ENCODE measurements at places on chromosomes 13 and 19.
A peak's percentile ranks its signal among the peaks of the same experiment; 100 is the strongest.

DNA sequence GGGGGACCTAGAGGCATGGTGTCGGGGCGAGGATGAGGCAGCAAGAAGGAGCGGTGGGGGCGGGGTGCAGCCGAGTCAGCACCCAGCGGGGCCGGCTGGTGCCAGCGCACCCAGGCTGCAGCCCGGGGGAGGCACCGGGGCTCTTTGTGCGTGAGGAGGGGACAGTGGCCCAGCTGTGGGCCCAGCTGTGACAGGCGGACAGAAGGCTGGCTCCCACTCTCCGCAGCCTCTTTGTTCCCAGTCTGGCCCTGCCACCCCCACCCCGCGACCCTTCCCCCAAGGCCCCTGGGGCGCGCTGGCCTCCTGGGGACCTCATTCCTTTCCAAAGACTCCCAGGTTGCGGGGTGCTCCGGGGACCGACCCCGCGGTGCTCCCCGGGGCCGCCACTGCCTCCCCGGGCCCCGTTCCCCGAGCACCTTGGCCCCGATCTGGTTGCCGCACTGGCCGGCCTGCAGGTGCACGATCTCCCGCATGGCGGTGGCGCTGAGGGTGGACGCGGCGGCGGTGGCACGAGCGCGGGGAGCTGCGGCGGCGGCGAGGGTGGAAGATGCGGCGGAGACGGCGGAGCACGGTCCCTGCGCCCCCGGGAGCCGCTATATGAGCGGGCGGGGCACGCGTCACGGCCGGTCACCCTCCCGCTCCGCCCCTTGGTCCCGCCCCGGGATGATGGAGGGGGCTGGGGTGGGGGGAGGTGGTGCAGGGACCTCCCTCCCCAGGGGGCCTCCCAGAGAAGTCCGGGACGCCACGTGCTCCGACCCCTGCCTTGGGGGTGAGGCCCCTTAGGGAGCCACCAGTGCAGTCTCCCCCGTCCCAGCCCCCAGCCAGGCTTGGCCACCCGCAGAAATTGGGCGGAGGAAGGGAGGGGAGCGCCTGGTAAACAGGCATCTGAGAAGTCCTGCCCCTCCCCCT lies at the start of gene TUBB4A:
Gene TUBB4A (minus strand): TSS at position 570 of the 909 bp plus-strand sequence. CDS start 97 bp downstream, at position 473.
- peaks cover 14% of the 10 kb centered on the region for H3K4me1 ChIP-seq
- no peaks in the 10 kb centered on the region for H3K36me3 ChIP-seq
- DNase-seq, result no peak
- peak within 1 kb of the TSS; percentile 9 for H3K4me3 ChIP-seq
- no peak within 1 kb of the TSS for H3K27ac ChIP-seq

GRCh38 chr19:39512988-39513387 lies 2.0 kb upstream of the SELENOV start:
- H3K27me3 ChIP-seq, result peaks cover 30% of the 10 kb centered on the region
- no peaks in the 10 kb centered on the region for H3K36me3 ChIP-seq
- no peak overlapping the region for H3K4me3 ChIP-seq
- H3K27ac ChIP-seq, result no peak overlapping the region
- no peak for DNase-seq

DNA sequence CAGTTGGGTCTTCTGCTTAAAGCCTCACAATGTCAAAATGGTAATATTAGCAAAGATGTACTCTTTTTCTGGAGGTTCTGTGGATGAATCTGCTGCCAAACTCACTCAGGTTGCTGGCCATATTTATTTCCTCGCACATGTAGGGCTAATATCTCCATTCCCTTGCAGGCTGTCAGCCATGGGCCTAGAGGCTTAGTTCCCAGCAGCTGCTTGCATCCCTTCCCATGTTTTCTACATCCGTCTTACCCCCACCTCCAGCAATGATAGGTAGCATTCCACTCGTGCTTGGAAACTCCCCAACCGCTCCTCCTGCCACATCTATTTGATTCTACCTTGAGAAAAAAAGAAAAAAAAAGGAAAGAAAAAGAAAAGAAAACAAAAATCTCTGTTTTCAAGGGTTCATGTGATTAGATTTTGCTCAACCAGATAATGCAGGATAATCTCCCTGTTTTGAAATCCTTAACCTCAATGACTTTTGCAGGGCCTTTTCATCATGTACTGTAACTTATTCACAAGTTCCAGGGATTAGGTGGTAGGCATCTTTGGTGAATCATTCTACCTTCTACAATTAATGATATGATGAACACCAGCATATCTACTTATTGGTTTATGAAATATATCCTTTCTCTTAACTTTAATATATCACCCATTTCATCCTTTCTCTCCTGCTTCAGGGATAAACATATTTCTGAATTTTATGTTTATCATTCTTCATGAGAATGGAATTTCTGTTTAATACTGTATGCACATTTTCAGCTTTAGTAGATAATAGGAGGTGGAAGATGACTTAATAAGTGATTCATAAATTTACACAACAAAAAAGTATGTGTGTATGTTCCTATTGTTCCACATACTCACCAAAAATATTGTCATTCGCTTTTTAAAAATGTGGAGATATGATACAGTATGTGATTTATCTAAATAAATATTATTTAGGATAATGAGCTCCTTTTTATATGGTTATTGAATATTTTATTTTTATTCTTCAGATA lies 931.9 kb downstream of the SLITRK5 start:
- no peaks in the 10 kb centered on the region for H3K36me3 ChIP-seq
- no peaks in the 10 kb centered on the region for H3K27me3 ChIP-seq
- no peak overlapping the region for H3K27ac ChIP-seq
- H3K4me1 ChIP-seq, result no peaks in the 10 kb centered on the region
- H3K4me3 ChIP-seq, result no peak overlapping the region

DNA sequence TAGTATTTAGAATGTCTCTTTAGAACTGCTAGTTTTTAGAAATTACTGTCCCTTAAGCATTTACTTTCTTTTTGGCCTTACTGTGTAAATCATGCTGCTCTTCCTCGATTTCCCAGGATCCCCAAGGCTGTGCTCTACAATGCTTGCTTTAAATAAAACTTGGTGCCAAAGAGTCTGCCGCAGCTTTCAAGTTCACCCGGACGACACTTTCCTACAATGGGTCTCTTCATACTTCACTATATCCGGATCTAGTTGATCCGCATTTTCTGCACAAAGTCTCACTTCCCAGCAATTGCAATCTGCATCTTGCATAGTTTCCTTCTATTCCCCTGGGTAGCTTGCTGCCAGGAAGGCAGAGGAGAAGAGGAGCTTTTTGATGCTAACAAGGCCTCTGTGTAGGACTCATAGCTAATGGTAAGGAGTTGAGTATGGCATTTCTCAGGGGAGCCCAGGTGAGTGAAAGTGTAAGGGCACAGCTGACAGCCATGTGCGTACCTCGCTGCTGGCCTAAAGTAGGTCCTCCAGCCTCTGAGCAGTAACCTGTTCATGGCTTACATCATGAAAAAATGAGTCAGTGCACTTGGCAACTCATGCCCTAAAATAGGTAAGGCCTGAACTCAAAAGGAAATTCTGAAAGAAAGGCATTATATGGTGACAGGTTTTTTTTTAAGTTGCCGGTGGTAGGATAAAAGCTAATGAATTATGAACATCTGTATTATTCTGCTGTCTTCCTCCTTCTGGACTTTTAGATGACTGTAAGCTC lies 101.6 kb downstream of the ENOX1 start:
- H3K4me3 ChIP-seq, result no peak overlapping the region
- DNase-seq, result no peak
- H3K27me3 ChIP-seq, result no peaks in the 10 kb centered on the region
- no peaks in the 10 kb centered on the region for H3K4me1 ChIP-seq
- H3K36me3 ChIP-seq, result no peaks in the 10 kb centered on the region
- H3K27ac ChIP-seq, result no peak overlapping the region

DNA sequence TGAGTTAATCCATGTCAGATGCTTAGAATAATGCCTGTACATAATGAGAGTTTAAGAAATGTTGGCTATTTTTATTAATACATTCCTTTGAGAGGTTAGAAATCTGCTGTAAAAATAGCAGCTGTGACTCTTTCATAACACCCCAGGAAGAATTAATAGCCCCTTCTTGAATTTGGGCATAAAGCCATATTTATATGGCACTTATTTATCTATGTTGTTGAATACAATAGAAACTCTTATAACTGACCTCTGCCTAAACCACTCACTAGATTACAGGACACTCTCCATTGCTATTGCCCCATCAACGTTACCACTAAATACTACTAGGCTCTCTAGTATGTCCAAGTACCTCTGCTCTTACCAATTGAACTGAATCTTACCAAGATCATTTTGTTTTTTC lies 16.3 kb downstream of the NEK5 start:
- no peak overlapping the region for H3K4me3 ChIP-seq
- H3K4me1 ChIP-seq, result no peaks in the 10 kb centered on the region
- no peaks in the 10 kb centered on the region for H3K36me3 ChIP-seq
- H3K27me3 ChIP-seq, result no peaks in the 10 kb centered on the region
- H3K27ac ChIP-seq, result no peak overlapping the region
- no peak for DNase-seq

- H3K27me3 ChIP-seq, result peaks cover 5% of the 10 kb centered on the region
- H3K36me3 ChIP-seq, result no peaks in the 10 kb centered on the region
- DNase-seq, result no peak
- H3K27ac ChIP-seq, result no peak within 1 kb of the TSS
- peak within 1 kb of the TSS; percentile 23 for H3K4me3 ChIP-seq
Observed at GRCh38 chr19:38224014-38224862, at the start of gene DPF1. TSS of gene DPF1 (minus strand) at chr19:38224222. CDS start at chr19:38224142, 80 bp downstream.

GRCh38 chr19:46716672-46717033 lies 261 bp downstream of the PRKD2 start:
- H3K27ac ChIP-seq, result peak overlapping the region; percentile 84
- H3K4me1 ChIP-seq, result no peaks in the 10 kb centered on the region
- H3K27me3 ChIP-seq, result no peaks in the 10 kb centered on the region
- no peak for DNase-seq
- H3K4me3 ChIP-seq, result peak overlapping the region; percentile 87

DNA sequence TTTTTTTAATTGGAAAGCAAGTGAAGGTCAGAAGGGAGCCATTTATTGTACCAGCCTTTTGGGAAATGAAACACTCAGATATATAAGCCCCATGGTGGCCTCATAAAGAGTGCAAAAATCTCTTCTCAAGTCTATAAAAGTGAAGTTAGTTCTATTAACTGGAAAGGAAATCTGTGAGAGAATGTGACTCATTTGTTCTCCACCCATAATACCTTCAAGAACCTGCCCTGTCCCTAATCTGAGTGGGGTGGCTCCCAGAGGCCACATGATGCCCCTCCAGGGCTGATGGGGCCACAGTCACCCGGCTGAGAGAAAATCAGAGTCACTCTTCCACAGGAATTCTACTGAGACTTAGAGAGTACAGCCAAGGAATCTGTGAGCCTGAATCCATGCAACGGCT lies 65.8 kb upstream of the SERP2 start:
- H3K27ac ChIP-seq, result peak overlapping the region; percentile 78
- peaks cover 55% of the 10 kb centered on the region for H3K4me1 ChIP-seq
- no peak overlapping the region for H3K4me3 ChIP-seq
- DNase-seq, result no peak
- H3K36me3 ChIP-seq, result no peaks in the 10 kb centered on the region
- no peaks in the 10 kb centered on the region for H3K27me3 ChIP-seq

DNA sequence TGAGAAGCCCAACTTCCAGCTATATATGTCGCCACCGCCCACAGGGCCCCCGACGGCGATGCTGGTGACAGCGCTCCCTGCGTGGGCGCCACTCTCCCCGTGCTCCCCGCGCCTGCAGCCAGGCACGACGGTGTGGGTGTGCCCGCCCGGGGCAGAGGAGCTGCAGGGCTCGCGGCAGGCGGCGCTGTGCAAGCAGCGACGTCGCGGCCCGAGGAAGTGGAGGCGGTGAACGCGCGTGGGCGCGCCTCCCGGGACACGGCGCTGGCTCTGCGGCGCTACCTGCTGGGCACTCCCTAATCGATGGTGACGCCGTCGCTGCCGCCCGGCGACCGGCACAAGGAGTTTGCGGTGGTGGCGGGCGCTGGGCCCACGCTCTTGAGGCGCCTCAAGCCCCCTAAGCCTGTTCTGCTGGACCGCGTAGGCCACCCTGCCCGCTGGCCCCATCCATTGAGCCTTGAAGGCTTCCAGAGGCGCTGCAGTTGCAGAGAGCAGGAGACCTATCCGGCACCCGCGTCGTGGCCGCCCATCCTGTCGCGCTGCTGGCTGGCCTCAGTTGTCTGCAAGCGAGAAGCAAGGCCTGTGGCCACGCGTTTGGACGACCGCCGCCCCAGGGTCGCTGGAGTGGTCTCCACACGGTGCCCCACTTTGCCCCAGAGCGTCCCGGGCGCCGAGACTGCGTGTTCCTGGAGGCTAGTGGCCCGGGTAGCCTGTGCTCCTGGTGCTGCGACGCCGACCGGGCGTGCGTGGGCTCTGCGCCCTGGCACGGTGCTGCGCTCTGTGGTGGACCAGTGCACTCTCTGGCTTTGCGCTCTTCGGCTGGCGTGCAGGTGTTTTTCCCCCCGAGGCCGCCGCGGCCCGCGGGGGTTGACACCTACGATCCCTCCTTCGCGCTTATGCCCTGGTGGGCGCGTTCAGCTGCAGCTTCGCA lies 23.1 kb downstream of the LRFN3 start:
- no peaks in the 10 kb centered on the region for H3K36me3 ChIP-seq
- no peak overlapping the region for H3K27ac ChIP-seq
- H3K27me3 ChIP-seq, result peaks cover 5% of the 10 kb centered on the region

- H3K36me3 ChIP-seq, result no peaks in the 10 kb centered on the region
- no peaks in the 10 kb centered on the region for H3K4me1 ChIP-seq
- H3K27me3 ChIP-seq, result no peaks in the 10 kb centered on the region
- H3K27ac ChIP-seq, result no peak overlapping the region
Observed at GRCh38 chr19:33953023-33953422, 156.4 kb downstream of the KCTD15 start.

- H3K27me3 ChIP-seq, result no peaks in the 10 kb centered on the region
- H3K4me3 ChIP-seq, result no peak overlapping the region
- DNase-seq, result peak; percentile 76
- H3K4me1 ChIP-seq, result no peaks in the 10 kb centered on the region
- peaks cover 65% of the 10 kb centered on the region for H3K36me3 ChIP-seq
Observed at GRCh38 chr19:46303691-46304397, 7.0 kb downstream of the HIF3A start.

GRCh38 chr13:97844151-97844550 lies 109.3 kb upstream of the IPO5 start:
- peaks cover 4% of the 10 kb centered on the region for H3K4me1 ChIP-seq
- H3K36me3 ChIP-seq, result no peaks in the 10 kb centered on the region
- no peak overlapping the region for H3K4me3 ChIP-seq
- DNase-seq, result no peak
- H3K27ac ChIP-seq, result no peak overlapping the region
- H3K27me3 ChIP-seq, result no peaks in the 10 kb centered on the region

DNA sequence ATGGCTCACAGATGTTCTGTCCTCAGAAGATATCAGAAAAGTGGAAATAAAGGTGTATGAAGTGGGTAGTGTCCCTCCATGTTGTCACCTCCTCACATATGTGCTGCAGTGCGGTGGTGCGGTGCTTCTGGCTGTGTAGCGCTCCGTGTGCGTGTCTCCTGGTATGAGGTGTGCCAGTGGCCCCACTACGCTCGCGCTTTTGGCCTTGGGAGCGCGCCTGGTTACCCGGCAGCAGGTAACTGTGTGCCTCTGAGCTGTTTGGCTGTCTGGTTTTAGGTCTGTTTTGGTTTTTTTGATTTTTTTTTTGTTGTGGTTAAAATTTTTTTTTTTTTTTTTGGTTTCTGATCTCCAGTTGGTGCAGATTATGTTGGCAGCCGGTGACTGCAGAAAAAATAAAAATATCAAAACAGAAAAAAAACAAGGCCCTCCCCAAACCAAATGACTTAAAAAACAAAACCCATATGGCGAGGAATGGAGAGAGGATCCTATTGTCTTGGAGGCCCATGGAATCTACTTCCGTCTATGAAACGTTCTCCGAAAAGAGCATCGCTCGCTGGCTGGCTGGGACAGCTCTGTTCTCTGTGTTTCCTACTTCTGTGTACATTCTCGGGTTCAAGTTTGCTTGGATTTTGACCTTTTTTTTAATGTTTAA lies 7.9 kb downstream of the HNRNPL start:
- peaks cover 100% of the 10 kb centered on the region for H3K36me3 ChIP-seq
- no peaks in the 10 kb centered on the region for H3K4me1 ChIP-seq
- H3K4me3 ChIP-seq, result no peak overlapping the region
- no peak for DNase-seq
- no peaks in the 10 kb centered on the region for H3K27me3 ChIP-seq
